ENCODE measurements at places on chromosomes 2 and 18. TPM values are rescaled to one million over a fixed set of nuclear protein-coding genes. Genes with fewer than 3 reads are reported as not detected.

The PIEZO2 gene
- total RNA-seq: 1.3 TPM

The CCL20 gene
- not detected for total RNA-seq

The AGXT gene
- not detected for total RNA-seq

The KCNK3 gene
- under 0.01 TPM for total RNA-seq

The PSMA8 gene
- total RNA-seq: not detected

The HOXD9 gene
- not detected for total RNA-seq

The DSG2 gene
- 2.2 TPM for total RNA-seq

The RAPH1 gene
- total RNA-seq: 15.6 TPM

The DCC gene
- total RNA-seq: 0.52 TPM

The TRAK2 gene
- total RNA-seq: 32.9 TPM

The GALNT5 gene
- total RNA-seq: 30.1 TPM

The GKN1 gene
- total RNA-seq: not detected

The GPR45 gene
- total RNA-seq: not detected

The COMMD1 gene
- total RNA-seq: 42.4 TPM

The SLC9A2 gene
- total RNA-seq: not detected

The SULT1C2 gene
- under 0.01 TPM for total RNA-seq

The NYAP2 gene
- total RNA-seq: not detected

The FECH gene
- 29.7 TPM for total RNA-seq

The POLR1A gene
- total RNA-seq: 10.1 TPM

The STRN gene
- 11.7 TPM for total RNA-seq

The DSG1 gene
- not detected for total RNA-seq

The SERPINB7 gene
- not detected for total RNA-seq

The TGFA gene
- total RNA-seq: not detected

The KCNIP3 gene
- total RNA-seq: 1.6 TPM

The IL1R2 gene
- total RNA-seq: 0.79 TPM

The SPEG gene
- 7.8 TPM for total RNA-seq

The MREG gene
- 1.6 TPM for total RNA-seq

The STPG4 gene
- total RNA-seq: 0.16 TPM

The FHOD3 gene
- 4.3 TPM for total RNA-seq

The RPRM gene
- 0.16 TPM for total RNA-seq

The INPP1 gene
- total RNA-seq: 11.2 TPM

The PTPRM gene
- total RNA-seq: 38.7 TPM

The FSHR gene
- total RNA-seq: under 0.01 TPM

The C2orf68 gene
- 11.2 TPM for total RNA-seq

The GAL3ST2 gene
- total RNA-seq: 0.09 TPM

The FAM136A gene
- 21.3 TPM for total RNA-seq

The SERPINB10 gene
- total RNA-seq: not detected

The TNS1 gene
- 88.8 TPM for total RNA-seq

The ESPNL gene
- 0.60 TPM for total RNA-seq

The PTCD3 gene
- 167 TPM for total RNA-seq

The NR4A2 gene
- total RNA-seq: 0.32 TPM

The HOXD12 gene
- not detected for total RNA-seq

The TM4SF20 gene
- total RNA-seq: not detected

The PSD4 gene
- 0.17 TPM for total RNA-seq

The UNC80 gene
- not detected for total RNA-seq

The UGT1A8 gene
- total RNA-seq: not detected

The SOX11 gene
- not detected for total RNA-seq

The WIPF1 gene
- total RNA-seq: 5.2 TPM

The LIMS1 gene
- 53.1 TPM for total RNA-seq

Measured in bronchial smooth muscle cell (primary cell).